Stimulated activated CD4-positive, alpha-beta T cell treated with anti-CD3 and anti-CD28 coated beads, Interleukin-1b, Interleukin-23, amount 100 ng/mL, for 1 hour (primary cell): ENCODE measurements at places on chromosomes 12 and 14.

GRCh38 chr12:92271341-92271740 is 125.7 kb upstream of the BTG1 start:
- no peak for DNase-seq

DNA sequence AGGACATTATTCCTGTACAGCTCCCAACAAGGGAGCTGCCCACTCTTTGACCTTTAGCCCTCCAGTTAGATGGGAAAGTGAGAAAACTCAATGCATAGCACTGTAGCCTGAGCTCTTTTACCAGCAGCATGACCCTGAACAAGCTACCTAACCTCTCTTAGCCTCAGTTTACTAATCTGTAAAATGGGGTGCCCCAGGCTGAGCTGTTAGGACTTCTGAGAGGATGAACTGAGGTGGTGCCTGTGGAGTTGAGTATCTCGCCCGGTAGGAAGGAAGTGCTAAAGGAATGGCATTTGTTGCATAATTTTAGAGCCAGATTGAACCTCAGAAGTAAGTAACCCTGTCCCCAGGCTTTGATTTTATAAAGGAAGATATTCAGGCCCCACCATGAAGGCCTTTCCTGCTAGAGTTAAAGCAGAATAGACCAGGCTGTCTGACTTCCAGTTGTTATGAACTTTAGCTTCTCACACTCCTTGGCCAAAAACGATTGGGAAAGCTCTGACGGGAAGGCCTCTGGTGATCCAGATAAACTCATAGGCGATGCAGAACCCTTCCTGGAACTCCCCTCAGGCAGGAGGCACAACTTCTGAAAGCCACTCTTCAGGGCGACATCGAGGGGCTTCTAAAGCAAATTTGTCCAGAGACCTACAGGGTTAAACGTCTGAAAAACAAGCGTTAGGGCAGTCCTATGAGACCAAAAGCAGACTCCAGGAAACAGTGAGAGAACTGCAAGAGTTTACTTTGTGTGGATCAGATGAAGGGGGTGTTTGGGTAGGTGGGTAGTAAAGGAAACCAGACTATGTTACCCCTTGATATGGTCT is 2.5 kb upstream of the SERPINA10 start:
- no peak for DNase-seq

DNA sequence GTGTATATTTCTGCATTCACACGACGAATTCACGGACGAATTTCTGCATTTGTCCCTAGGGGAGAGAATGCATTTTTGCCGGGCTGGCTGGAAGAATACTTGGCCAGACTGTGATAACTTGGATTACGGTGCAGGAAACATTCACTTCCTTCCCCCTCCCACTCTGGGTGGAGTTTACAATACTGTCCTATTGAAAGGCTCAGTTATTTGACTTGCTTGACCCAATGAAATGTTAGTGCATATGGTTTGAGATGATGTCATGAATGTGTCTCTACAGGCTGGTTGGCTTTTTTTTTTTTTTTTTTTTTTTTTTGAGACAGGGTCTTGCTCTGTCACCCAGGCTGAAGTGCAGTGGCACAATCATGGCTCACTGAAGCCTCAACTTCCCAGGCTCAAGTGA is 90.7 kb upstream of the NOS1 start:
- DNase-seq: no peak

GRCh38 chr12:115760231-115760630 is 517.3 kb downstream of the MED13L start:
- DNase-seq: no peak

- no peak for DNase-seq
These were observed 147.5 kb downstream of the IPO8 start for GRCh38 chr12:30548203-30548602.

DNA sequence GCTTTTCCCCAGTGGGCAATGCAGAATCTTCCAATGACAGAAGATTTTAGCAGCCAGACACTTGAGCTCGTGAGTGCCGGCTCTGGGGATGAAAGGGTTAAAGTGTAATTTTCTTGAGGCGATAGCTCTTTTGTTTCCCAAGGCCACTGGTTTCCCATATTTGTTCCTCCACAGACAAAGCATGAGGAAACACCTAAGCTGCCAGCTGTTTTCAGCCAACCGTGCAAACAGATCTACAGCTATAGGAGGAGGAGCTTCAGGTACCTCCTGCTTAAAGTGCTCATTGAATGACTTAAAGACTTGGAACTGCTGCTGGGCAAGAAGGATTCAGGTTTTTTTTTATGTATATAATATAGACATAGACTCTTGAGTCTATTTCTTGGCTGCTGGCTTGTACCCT is 1311.5 kb downstream of the TMEM121 start:
- DNase-seq: no peak

GRCh38 chr12:74890237-74890599 is 319.4 kb downstream of the KCNC2 start:
- no peak for DNase-seq

GRCh38 chr12:99393763-99394162 is 253.8 kb upstream of the GARIN6 start:
- DNase-seq: no peak

- no peak for DNase-seq
These were observed 58.8 kb upstream of the AP4S1 start for GRCh38 chr14:30966415-30967363.

DNA sequence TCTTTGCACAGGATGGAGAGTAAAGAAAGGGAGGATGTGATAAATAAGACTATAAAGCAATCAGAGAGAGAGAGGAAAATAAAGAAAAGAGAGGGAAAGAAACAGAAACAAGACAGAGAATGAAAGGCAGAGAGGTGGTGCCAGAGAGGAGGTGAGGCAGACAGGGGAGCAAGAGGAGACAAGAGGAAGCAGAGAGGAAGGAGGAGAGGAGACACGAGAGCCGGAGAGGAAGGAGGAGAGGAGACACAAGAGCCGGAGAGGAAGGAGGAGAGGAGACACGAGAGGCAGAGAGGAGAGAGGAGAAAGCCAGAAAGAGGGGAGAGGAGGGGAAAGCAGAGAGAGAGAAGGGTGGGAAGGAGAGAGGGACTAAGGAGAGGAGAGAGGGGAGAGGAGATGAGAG is 125.2 kb downstream of the PAPOLA start:
- no peak for DNase-seq

DNA sequence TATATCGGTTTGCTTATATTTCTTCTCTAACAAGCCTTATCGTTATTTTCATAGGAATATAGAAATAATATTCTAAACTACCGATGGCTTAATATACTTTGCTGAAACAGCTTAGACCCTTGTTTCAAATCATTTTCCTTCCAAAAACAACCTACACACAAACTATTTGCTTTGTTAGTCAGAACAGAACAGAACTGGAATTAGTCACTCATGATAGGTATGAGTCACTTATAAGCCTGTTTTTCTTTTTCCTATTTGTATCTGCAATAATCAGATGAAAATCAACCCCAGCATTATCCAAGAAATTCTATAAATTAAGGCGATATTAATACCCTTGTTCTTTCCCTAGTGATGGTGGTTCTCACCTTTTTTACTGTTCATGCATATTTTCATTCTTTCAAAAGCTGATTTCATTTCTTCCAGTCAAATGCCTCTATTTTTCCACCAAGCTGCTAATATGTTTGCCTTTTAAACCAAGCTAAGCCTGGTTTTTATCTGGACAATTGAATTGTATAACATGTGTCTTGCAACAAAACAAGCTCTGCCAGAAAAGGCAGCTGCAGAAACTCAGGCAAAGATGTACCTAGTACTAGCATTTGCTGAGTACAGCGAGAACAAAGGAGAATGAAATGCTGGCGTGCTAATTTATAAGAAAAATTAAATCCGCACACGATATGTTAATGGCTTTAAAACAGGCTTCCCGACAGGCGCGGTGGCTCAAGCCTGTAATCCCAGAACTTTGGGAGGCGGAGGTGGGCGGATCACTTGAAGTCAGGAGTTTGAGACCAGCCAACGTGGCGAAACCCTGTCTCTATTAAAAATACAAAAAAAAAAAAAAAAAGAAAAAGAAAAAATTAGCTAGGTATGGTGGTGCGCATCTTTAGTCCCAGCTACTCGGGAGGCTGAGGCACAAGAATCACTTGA is 1418.2 kb downstream of the AACS start:
- DNase-seq: no peak
